Panc1 (cell line): ENCODE measurements at places on chromosomes 4 and X. TPM values are rescaled to one million over a fixed set of nuclear protein-coding genes. Genes with fewer than 3 reads are reported as not detected.

DNA sequence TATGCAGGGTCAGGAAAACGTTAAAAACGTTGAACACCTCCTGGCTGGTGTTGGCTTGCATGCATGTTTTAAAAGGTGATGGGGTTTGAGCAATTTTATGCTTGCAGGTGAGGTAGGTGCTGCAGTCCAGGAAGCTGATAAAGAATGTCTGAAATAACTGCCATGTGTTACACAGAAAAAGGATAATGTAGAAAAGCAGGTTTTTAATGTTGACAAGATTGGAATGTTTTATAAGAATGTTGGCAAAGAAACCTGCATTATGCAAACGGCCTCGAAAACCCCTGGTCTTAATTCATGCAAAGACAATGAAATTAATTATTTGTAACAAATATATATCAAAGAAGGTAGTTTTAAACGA, 723.7 kb upstream of the AGA start:
- DNase-seq = no peak
- no peaks in the 10 kb centered on the region for H3K36me3 ChIP-seq
- no peaks in the 10 kb centered on the region for H3K27me3 ChIP-seq
- H3K27ac ChIP-seq = no peak overlapping the region
- no peaks in the 10 kb centered on the region for H3K4me1 ChIP-seq

GRCh38 chr4:110119880-110120279, 78.5 kb downstream of the ELOVL6 start:
- H3K36me3 ChIP-seq = no peaks in the 10 kb centered on the region
- no peaks in the 10 kb centered on the region for H3K4me1 ChIP-seq
- H3K27me3 ChIP-seq = no peaks in the 10 kb centered on the region
- DNase-seq = no peak
- H3K4me3 ChIP-seq = no peak overlapping the region

DNA sequence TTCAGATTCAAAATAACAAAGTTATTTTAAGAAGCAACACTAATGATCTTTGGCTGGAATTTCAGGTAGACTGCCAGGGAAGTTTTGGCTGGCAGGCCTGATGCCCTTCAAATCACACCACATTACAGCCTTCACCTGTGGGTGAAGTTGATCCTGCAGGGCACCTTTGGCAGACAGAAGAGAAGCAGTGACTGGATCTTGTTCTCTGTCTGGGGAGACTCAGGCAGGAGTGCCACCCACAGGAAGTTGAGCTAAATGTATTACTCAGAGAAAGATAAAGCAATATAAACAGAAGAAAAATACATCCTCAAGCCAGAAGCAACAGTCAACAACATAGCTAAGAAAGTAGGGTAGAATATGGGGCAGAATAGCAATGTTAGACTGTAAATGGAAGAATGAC, 12.8 kb upstream of the CFAP299 start:
- H3K27me3 ChIP-seq = no peaks in the 10 kb centered on the region
- no peak for DNase-seq
- H3K4me1 ChIP-seq = no peaks in the 10 kb centered on the region
- H3K4me3 ChIP-seq = no peak overlapping the region
- H3K36me3 ChIP-seq = no peaks in the 10 kb centered on the region

DNA sequence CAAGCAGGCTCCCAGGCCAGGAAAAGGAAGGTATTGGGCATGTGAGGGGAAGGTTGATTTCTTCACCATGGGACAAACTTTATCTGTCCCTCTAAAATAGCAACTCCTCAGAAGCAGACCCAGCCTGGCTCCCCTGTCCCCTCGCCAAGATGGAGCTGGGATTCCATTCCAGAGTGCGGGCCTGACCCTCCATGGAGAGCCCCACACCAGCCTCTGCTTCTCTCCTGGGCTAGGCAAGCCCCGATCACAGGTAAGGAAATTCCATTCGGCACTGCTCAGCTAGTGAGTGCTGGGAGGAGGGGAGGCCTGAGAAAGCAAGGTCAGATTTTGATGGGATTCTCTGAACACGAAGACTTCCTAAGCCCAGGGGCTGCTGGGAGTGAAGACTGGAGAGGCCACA, 98.4 kb downstream of the EFNB1 start:
- no peak overlapping the region for H3K27ac ChIP-seq
- H3K4me1 ChIP-seq = no peaks in the 10 kb centered on the region
- H3K4me3 ChIP-seq = no peak overlapping the region
- H3K27me3 ChIP-seq = no peaks in the 10 kb centered on the region
- no peaks in the 10 kb centered on the region for H3K36me3 ChIP-seq

DNA sequence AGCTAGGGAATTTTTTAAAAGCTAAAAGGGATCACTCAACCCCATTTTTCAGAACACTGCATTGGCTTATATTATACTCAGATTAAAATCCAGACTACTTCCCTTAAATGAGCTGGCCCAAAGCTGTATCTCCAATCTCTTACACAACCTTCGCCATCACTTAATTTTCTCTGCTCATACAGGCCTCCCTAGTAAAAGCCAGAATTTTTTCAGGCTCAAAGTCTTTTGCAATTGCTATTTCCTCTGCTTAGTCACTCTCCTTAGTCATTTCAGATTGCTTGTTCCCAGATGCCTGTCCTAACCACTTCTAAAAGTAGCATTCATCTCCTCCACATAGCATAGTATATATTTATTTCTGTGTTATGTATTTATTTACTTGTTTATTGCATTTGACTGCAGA, 1587.9 kb upstream of the ADGRL3 start:
- H3K27ac ChIP-seq = no peak overlapping the region
- H3K36me3 ChIP-seq = no peaks in the 10 kb centered on the region
- no peak for DNase-seq
- H3K27me3 ChIP-seq = no peaks in the 10 kb centered on the region

GRCh38 chrX:119181491-119181890, 53.9 kb upstream of the KIAA1210 start:
- H3K27me3 ChIP-seq = no peaks in the 10 kb centered on the region
- no peak overlapping the region for H3K27ac ChIP-seq
- no peaks in the 10 kb centered on the region for H3K4me1 ChIP-seq
- no peak overlapping the region for H3K4me3 ChIP-seq
- no peak for DNase-seq

DNA sequence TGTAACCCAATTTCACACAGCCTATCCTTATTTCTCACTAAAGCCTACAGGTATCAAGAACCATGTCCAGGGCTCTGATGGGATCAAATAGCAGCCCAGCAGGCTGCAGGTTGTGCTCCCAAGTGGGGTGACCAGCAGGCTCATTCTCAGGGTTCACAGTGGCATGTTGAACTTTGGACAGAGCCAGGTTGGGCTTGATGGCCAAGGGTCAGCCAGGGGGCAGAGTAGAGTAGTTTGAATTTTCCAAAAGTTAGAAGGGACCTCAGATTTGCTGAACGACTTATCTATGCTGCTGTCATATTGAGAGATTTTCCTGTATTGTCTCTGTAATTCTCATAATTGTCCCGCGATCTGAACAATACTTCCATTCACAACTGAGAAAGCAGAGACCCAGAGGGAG, 310.8 kb upstream of the BOD1L1 start:
- H3K27me3 ChIP-seq = no peaks in the 10 kb centered on the region
- H3K4me1 ChIP-seq = no peaks in the 10 kb centered on the region
- no peak overlapping the region for H3K27ac ChIP-seq
- DNase-seq = no peak

GRCh38 chrX:44223150-44223549, 120.3 kb downstream of the EFHC2 start:
- H3K36me3 ChIP-seq = no peaks in the 10 kb centered on the region
- H3K4me3 ChIP-seq = no peak overlapping the region
- no peaks in the 10 kb centered on the region for H3K4me1 ChIP-seq
- no peak for DNase-seq

DNA sequence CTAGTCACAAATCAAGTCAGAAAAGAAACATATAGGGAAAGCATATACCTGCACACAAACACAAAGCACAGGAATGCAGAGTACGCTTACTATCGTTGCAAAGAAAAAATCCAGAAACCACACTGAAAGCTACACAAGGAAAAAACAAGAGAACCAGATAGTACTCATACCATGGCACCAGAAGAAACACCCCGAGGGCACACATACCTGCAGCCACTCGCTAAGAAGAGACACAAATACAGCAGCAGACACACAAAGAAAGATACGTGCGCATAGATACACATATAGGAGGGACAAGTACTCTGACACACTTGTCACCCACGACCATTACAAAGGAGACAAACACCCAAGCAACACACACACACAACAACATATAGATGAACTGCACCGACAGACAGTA, 1.4 kb upstream of the SLC38A5 start:
- H3K4me1 ChIP-seq = no peaks in the 10 kb centered on the region
- no peaks in the 10 kb centered on the region for H3K36me3 ChIP-seq
- DNase-seq = no peak
- H3K4me3 ChIP-seq = no peak overlapping the region

DNA sequence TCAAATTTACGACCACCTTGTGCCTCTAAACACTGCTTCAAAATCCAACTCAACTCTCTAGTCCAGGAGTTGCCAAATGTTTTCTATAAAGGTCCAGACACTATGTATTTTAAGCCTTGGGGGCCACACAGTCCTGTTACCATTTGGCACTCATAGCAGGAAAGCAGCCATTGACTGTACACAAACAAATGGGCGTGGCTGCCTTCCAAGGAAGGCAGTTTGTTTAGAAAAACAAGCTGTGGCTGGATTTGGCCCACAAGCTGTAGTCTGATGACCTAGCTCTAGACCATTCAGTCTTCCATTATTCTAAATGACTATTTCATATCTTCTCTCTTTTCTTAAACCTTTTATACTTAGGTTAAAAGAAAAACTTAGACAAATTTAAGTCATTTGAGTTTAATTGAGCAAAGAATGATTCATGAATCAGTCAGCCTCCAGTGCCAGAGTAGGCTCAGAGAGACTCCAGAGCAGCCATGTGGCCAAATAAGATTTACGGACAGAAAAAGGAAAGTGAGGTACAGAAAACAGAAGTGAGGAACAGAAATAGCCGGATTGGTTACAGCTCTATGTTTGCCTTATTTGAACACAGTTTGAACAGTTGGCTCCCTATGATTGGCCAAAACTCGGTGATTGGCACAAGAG, 825.8 kb upstream of the LCORL start:
- H3K4me3 ChIP-seq = no peak overlapping the region
- H3K36me3 ChIP-seq = no peaks in the 10 kb centered on the region
- no peaks in the 10 kb centered on the region for H3K27me3 ChIP-seq
- no peaks in the 10 kb centered on the region for H3K4me1 ChIP-seq

DNA sequence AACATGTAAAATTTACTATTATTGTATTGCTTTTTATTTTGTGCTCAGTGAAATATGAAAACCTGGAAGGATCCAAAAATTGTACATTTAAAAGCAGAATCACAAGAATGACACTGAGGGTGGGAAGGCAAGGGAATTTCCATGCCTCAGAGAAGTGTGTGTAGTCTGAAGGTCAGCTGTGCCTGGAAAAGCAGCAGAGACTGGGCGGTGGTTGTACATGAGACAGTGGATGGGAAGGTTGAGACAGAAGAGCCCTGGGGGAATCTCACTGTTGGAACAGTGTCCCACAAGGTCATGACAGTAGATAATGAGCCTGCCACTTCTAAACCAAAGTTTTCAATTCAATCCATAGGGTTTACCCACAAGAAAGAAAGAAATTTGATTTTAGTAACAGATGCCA, 17.1 kb upstream of the ANTXR2 start:
- H3K27me3 ChIP-seq = no peaks in the 10 kb centered on the region
- DNase-seq = no peak
- no peak overlapping the region for H3K4me3 ChIP-seq
- no peaks in the 10 kb centered on the region for H3K36me3 ChIP-seq

DNA sequence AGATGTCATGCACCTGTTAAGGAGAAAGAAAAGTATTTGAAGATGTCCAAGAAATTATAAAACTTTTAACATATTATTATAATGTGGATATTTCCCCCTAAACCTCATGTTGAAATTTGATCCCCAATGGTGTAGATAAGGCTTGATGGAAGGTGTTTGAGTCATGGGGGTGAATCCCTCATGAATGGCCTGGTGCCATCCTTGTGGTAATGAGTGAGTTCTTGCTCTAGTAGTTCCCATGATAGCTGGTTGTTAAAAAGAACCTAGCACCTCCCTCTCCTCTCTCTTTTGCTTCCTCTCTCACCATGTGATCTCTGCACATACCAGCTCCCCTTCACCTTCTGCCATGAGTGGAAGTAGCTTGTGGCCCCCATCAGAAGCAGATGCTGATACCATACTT, 176.6 kb upstream of the NR3C2 start:
- DNase-seq = no peak
- no peak overlapping the region for H3K27ac ChIP-seq
- no peaks in the 10 kb centered on the region for H3K27me3 ChIP-seq
- no peaks in the 10 kb centered on the region for H3K4me1 ChIP-seq
- no peak overlapping the region for H3K4me3 ChIP-seq

GRCh38 chr4:13441506-13441905, 42.6 kb downstream of the RAB28 start:
- H3K36me3 ChIP-seq = no peaks in the 10 kb centered on the region
- no peak overlapping the region for H3K27ac ChIP-seq
- no peak for DNase-seq

DNA sequence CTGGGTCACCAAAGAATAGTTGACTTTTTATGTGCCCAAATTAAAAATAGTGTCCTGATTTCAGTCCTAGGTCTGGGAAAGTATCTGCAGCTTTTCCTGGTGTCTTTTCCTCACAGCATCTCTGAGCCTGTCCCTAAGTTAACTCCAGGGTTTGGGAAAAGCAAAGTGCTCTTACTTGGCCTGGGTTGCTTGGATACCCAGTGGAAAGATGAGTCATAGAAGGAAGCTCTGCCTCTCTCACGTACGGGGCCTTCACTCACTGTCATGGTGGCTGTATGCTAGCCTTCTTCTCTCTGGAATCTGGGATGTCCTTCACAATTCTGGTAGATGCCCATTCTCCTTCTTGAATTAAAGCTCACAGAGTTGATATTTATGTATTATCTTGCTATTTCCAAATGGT, 607.3 kb downstream of the ANKRD50 start:
- H3K27me3 ChIP-seq = no peaks in the 10 kb centered on the region
- DNase-seq = no peak
- no peaks in the 10 kb centered on the region for H3K4me1 ChIP-seq
- no peaks in the 10 kb centered on the region; the same call in 1 of the 2 replicates for H3K36me3 ChIP-seq
- H3K4me3 ChIP-seq = no peak overlapping the region

GRCh38 chrX:39163581-39164126, 362.4 kb downstream of the MID1IP1 start:
- no peaks in the 10 kb centered on the region for H3K36me3 ChIP-seq
- no peaks in the 10 kb centered on the region for H3K4me1 ChIP-seq
- no peaks in the 10 kb centered on the region for H3K27me3 ChIP-seq

- no peak for DNase-seq
- no peaks in the 10 kb centered on the region for H3K4me1 ChIP-seq
- H3K36me3 ChIP-seq = no peaks in the 10 kb centered on the region
These were observed 2405.8 kb downstream of the PCDH7 start for GRCh38 chr4:33126002-33126401.

- no peak overlapping the region for H3K27ac ChIP-seq
- no peak for DNase-seq
- no peaks in the 10 kb centered on the region for H3K27me3 ChIP-seq
- H3K36me3 ChIP-seq = no peaks in the 10 kb centered on the region
These were observed 10.8 kb downstream of the PSAPL1 start for GRCh38 chr4:7423801-7424552.

GRCh38 chr4:70749313-70749712, 27.5 kb downstream of the RUFY3 start:
- H3K27me3 ChIP-seq = no peaks in the 10 kb centered on the region
- H3K4me1 ChIP-seq = no peaks in the 10 kb centered on the region
- no peak for DNase-seq

The RAB9B gene
- total RNA-seq = 0.62 TPM

The FOXR2 gene
- not detected for total RNA-seq

The USP46 gene
- total RNA-seq = 15.5 TPM

The RP2 gene
- 17.3 TPM for total RNA-seq

The P2RY4 gene
- not detected for total RNA-seq

The WNK3 gene
- not detected for total RNA-seq

The RASSF6 gene
- 0.15 TPM for total RNA-seq
